ENCODE measurements at places on chromosomes 11 and 22.
A peak's percentile ranks its signal among the peaks of the same experiment; 100 is the strongest.

GRCh38 chr22:48576333-48577013 lies 1251.2 kb downstream of the BRD1 start:
- no peak for DNase-seq

GRCh38 chr11:68658661-68659060 lies 25.7 kb upstream of the GAL start:
- no peak for DNase-seq

DNA sequence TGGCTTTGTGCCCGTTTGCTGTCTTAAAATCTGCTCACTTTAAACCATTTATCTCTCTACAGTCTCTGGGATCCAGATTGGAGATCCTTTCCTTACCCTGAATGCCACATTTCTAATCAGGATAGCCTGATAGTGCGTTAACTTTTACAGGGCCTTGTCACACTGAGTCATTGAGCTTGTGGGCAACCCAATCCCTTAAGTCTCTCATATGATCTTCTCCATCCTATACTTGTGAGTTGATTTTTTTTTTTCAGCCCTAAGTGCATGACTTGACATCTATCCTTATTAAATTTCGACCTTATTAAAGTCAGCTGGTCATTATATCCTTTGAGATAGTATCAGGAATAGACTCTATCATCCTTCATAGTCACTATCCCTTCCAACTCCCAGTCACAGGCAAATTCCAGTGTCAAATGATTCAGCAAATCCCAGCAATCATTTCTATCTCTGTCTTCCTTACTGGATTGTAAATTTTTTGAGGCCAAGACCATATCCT lies 57.7 kb downstream of the TEAD1 start:
- DNase-seq: no peak

DNA sequence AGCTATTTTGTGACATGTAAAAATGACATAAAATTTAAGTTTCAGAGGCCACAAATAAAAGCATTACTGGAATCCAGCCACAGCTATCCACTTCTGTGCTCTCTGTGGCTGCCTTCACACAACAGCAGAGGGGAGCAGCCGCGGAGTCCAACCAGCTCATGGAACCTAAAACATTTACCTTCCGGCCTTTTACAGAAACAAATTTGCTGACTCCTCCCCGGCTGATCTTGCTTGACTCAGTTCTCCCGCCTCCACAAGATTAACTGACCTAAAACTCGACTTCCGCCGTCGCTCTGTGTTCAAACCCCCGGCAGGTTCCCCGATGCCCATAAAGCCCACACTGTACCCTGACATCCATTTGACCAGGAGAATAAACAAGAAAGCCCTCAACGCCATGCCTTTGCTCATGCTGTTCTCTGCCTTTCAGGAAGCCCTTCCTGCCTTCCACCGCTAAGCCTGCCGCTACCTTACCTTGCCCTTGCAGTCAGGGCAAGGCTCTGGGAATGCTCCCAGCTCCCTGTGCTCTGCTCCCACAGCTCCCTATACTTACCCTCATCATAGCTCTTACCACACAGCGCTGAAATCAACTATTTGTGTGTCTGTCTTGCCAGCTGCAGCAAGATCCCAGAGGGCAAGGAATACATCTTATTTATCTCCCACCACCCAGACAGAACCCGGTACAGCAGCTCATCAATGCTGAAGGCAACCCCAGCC lies 35.4 kb downstream of the MICAL3 start:
- no peak for DNase-seq

DNA sequence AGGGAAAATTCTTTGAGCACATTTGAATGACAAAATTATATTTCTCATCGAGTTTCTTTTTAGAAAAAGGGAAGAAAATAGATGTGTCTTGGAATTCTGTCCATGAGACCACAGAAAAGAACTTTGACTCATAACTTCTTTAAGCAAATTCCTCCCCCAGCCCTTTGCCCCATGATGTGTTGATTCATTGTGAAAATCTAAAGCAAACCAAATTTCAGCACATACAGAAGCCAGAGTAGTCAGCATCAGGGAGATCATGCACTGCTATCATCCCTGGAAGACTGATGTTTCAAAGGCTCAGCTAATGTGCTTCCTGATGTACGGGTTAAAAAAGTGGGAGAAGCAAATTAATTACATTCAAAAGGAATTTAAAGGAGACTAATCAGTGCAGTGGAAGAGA lies 159.7 kb downstream of the FAT3 start:
- DNase-seq: no peak

GRCh38 chr11:76083563-76084451 lies 122.5 kb downstream of the WNT11 start:
- no peak for DNase-seq

DNA sequence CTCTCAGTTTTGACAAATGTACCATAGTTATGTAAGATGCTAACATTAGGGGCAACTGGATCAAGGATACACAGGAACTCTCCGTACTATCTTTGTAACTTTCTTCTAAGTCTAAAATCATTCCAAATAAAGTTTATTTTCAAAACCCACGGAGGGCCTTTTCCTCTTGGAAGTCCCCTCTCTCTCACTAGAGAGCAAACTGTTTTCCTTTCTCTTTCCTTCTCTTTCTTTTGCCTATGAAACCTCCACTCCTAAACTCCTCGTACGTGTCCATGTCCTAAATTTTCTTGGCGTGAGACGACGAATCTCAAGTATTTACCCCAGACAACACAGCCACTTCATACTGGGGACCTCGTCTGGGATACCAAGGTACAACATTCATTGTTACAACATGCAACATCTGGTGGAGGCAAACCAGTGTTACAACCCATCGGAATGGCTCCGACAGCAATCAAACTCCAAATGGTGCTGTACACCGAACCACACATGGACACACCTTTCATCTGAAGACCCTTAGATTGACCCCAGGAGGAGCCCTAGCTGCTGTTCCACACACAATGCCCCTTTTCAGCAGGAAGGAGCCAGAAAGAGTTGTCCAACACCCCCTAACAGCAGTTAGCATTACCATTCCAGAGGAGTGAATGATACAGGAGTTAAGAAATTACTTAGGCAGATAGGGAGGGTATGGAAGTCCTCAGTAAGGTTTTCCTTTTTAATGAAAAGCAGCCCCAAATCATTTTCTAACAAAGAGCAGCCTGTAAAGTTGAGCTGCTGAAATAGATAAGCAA lies 108.1 kb downstream of the SGSM3 start:
- no peak for DNase-seq

GRCh38 chr22:41524251-41524661 lies 20.0 kb downstream of the POLR3H start:
- peak; percentile 78 for DNase-seq

DNA sequence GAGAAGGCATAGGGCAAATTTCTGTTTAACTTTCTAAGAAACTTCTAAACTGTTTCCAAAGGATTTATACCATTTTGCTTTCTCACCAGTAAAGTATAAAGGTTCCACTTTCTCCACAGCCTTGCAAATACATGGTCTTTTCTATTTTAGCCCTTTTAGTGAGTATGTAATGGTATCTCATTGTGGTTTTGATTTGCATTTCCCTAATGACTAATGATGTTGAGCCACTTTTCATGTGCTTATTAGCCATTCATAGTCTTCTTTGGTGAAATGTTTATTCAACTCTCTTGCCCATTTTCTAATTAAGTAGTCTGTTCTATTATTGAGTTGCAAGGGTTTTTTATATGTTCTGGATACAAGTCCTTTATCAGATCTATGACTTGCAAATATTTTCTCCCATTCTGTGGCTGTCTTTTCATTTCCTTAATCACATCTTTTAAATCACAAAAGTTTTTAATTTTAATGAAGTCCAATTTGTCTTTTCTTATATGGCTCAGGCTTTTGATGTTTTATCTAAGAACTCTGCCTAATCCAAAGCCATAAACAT lies 83.8 kb upstream of the KCNQ1OT1 start:
- no peak for DNase-seq

DNA sequence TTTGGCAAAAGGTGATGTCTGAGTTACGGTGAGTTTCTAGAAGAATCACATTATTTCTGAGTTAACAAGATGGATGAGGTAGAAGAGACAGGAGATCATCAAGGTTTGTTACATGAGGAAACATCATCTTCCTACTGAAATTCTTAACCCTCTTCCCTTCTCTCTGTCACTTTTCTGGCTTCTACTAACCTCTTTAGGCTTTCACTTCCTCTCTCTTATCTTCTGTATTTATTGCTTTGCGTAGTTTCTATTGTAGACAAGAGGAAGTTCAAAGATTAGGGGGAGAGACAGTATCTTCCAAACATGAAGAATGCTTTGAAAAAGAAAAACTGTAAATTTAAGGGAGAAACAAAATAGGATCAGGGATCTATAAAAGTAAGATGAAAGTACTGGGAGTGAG lies 75.4 kb downstream of the TRPC6 start:
- no peak for DNase-seq

DNA sequence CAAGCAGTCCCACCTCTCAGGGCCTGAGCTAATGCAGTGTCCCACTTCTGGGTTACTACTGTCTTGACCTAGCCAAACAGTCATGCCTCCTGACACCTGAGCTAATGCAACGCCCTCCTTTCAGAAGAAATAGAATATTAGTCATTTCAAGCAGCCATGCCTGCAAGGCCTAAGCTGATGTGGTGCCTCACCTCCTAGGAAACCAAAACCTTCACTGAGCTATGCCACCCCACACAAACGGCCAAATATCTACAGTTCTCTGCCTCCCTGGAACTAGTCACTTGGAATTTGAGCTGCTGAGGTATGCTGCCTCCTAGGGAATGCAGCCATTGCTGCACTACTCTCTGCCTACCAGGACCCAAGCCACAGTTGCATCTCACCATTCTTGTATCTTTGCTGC lies 8.3 kb upstream of the MS4A6E start:
- DNase-seq: no peak

GRCh38 chr22:20549232-20549841 lies 41.9 kb downstream of the MED15 start:
- peak; percentile 49 for DNase-seq

- peak; percentile 66 for DNase-seq
These were observed 6.9 kb upstream of the POLDIP3 start for GRCh38 chr22:42621505-42622002.

DNA sequence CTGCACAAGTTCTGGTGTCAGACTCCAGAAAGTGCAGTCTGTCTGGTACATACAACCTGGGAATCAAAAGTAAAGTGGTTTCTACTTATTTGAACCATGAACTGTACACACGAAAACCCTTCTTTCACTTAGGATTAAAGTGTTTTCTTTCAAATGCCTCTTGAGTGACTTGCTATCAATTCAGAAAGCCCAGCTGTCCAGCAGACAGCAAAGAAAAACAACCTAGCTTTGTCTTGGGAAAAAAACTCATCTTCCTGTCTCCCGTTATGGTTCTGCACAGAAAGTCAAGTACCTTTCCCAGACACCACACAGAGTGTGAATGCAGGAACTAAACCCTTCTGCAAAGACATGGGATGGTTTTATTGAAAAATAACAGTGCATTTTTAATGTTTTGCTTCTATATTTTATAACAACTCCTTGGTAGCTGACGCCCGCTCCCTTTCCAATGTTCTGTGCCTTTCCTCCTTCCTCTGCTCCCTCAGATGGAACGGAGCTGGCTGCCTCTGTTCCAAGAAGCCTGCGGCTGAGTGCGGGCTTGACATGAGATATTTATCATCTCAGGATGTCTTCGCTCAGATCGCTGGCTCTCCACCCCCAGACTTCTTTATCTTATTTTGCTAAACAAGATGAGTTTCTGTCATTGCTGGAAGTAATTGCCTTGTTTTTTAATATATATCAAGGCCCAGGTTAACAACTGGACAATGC lies 322.3 kb upstream of the B3GAT1 start:
- no peak for DNase-seq

DNA sequence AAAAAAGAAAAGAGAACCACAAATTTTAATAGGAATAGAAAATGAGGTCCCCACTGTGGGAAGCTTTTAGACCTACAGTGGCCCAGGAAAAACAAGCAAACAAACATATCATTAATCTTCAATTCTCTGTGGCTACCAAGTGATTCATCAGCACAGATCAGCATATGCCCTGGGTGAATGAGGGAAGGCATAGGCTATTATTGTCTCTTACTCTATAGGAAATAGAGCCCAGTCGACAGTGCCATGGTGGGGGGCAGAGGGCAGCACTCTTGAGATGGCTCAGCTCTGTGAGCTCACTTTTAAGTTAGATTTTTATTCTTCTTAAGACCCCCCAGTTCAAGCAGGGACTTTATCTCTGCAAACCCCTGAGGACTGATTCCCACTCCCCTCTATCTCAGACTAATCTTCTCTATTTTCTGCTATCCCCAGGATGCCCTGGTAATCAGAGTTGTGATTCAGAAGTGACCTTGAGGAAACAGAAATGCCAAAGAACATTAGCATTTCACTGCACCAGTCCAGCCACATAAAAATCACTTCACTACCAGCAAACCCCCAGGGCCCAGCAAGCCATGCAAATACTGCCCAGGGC lies 9.5 kb upstream of the FEZ1 start:
- DNase-seq: no peak

DNA sequence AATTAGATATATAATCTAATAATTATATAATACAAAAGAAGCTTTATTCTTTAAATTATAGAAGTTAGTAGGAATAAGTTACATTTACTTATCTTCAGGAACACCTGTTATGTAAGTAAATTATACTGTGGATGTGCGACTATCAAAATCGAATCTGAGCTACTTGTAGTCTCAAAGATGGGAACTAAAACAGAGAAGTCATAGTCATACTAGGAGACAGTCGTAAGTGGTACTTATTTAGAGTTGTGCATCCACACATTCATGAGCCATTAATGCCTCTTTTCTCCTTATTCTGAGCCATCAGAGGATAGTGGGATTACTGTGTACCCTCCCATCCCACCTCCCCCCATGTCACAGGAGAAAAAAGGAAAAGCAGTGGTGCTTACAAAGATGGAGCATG lies 114.4 kb downstream of the CADM1 start:
- no peak for DNase-seq

GRCh38 chr11:86115542-86116385 lies 46.9 kb upstream of the PICALM start:
- DNase-seq: no peak

Data from uterus (tissue), 4 donors.